Esophagus mucosa (tissue), 1 donor: ENCODE measurements at places on chromosomes 4 and X. TPM values are rescaled to one million over a fixed set of nuclear protein-coding genes. Genes with fewer than 3 reads are reported as not detected.

The CLNK gene
- total RNA-seq, result 0.08 TPM

The PRKG2 gene
- 1.3 TPM for total RNA-seq

The ABLIM2 gene
- 20.1 TPM for total RNA-seq

The BTK gene
- total RNA-seq, result 1.0 TPM

The NXT2 gene
- total RNA-seq, result 8.5 TPM

The AREG gene
- 21.0 TPM for total RNA-seq

The NAT8L gene
- total RNA-seq, result 0.04 TPM

GRCh38 chr4:11072463-11072862, 356.2 kb downstream of the HS3ST1 start:
- ATAC-seq, result no peak

DNA sequence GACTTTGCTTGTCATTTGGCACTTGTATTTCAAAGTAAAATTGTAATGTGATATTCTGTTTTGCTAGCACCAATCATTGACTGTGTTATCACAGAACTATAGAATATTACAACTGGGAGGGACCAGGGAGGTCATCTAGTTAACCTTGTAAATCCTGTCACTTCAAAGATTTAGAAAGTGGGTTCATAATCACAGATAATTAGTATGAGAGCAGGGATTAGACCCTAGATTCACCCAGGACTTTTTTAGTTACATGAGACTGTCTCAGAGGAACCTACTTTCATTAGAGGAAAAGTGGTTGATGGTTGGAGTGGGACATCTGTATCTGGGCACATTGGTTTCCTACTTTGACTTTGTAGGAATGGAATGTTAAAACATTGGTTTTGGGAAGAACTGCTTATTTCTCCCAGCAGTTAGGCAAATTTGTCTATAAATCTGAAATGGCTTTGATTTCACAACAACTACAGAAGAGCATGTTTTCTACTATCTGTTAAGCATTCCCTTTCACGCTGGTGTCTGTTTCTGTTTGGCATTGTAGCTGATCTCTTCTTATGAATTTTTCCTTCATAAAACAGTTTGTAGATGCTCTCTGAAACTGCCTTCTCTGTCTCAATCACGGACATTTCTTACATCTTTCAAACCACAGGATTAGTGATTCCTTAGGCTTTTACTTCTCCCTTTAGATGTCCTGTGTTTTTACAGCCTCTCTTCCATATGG, 144.1 kb downstream of the DIPK2B start:
- ATAC-seq, result no peak

GRCh38 chr4:81356621-81357020, 115.1 kb downstream of the RASGEF1B start:
- no peak for ATAC-seq

GRCh38 chr4:82140422-82140821, 233.4 kb downstream of the HNRNPD start:
- ATAC-seq, result no peak

DNA sequence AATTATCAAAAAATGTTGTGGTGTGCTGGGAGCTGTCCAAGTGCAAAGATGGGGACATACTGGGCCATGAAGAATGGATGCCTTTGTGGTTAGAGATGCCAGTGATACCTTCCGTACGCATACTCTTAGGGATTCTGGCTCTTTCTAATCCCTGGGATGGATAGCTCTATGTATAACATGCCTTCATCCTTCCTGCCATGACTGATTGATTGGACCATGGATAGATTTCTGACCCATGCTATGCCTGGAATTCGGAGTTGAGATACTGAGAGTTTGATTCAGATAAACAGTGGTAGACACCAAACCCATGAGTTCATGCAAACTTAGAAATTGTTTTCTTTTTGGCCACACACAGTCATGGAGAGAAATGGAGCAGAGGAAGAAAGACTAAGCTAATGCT, 147.2 kb upstream of the WDFY3 start:
- no peak for ATAC-seq

GRCh38 chr4:165101641-165102040, 11.0 kb downstream of the TMEM192 start:
- ATAC-seq, result no peak

DNA sequence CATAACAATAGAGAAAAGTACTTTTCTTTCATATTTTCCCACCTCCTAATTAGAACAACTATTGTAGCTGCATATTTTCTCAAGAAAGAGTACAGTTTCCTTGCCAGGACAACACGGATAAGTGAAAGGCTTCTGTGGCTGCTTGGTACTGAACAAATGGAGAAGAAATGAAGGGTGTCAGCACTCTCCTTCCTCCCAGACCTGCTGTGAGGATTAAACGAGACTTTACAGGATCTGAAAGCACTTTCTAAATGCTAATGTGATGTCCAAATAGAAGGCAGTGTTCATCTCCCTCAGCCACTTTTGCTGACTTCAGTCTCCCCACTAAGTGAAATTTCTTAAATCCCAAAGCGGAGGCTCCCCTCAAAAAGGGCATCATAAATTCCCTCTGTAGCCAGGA, 13.9 kb downstream of the NIPAL1 start:
- no peak for ATAC-seq

DNA sequence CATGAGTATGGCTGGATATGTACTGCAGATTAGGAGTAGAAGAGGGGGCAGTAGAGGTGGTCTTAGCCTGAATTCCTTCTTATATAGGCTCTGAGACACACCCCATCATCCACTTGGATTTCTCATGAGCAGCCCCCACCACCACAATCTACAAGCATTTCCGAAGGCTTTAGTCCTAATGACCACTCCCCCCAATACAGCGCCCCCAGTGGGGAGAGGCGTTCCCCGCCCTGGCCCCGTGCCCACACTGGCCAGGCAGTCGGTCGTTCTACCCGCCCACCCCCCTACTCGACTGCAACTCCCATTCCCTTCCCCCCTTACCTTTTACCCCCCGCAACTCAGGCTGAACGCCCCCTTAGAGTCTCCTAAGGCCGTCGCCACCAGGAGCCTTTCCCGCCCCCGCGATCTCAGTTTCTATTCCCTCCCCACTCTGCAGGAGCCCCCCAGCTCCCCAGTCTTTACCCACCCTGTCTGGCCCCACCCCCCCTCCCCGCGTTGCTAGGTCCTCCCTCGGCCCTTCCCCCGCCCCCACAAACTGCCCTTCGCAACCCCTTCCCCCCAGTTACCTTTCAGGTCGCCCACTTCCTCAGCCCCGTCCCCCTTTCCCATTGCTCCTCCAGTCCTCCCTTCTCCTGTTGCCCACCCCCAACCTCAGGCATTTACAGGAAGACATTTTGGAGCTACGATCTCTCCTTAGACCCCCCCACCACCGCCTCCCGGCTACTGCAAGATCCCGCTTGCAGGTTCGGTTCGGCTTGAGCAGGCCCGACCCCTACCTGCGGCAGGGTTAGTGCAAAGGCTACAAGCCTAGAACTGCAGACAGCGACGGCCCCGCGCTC, 468 bp downstream of the ZMYM3 start:
- no peak for ATAC-seq

DNA sequence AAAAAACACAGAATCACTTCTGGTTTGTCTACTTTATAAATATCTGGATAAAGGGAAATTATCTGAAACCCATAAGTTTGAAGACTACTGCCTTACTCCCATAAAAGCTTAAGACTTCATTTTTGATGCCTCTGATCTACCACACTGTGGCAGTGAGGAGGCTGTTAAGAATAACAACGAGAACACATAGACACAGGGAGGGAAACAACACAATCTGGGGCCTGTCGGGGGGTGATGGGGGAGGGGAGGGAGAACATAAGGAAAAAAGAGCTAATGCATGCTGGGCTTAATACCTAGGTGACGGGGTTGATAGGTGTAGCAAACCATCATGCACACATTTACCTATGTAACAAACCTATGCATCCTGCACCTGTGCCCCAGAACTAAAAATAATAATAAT, 573.7 kb downstream of the GBA3 start:
- ATAC-seq, result no peak

DNA sequence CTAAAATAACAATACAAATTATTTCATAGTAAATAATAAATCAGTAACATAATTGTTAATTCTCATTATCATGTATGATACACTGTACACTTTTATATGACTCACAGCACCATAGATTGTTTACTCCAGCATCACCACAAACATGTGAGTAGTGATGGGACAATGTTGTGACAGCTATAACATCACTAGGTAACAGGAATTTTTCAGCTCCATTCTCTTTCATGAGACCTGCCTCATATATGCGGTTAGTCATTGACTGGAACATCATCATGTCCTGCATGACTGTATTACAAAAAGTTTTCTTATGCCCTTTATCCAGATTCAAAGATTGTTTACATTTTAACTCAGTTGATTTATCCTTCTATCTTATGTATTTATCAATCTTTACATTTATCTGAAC, 1530.0 kb downstream of the PCDH18 start:
- ATAC-seq, result no peak

GRCh38 chr4:73743281-73743680, 2.9 kb downstream of the CXCL8 start:
- no peak for ATAC-seq

DNA sequence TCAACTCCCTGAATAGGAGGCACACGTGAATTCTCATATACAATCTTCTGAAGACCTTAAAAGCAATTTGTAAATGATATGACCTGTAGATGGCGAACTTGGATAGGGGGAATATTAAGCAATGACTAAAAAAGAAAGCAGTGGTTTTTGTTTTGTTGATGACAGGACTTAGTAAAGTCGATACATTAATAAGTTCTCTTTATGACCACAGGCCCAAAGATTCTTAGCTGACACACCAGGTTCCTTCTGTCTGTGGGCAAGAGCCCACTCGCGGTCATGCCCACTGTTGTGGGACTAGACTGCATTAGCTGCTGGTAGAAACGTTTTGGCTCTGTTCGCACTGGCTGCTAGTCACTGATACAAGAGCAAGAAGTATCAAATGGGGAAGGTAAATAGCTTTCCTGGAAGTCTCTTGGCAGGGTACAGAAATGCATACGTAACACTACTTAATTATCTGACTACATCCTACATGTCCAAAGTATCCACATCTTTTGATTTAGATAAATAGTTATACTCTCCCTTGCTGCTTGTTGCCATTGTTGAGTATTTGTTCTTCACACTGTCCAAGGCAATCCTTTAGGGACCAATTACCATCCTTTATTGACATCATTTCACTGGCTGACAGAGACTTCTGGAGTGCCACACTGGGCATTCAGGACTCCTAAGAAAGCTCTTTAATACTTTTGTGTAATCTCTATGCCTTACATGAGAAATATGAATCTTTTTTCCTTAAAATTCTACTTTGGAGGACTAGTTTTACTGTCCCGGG, 31.0 kb downstream of the ALPK1 start:
- peak; percentile 56 for ATAC-seq

- ATAC-seq, result no peak
Observed at GRCh38 chr4:159425737-159426305, 322.9 kb downstream of the RAPGEF2 start.

- peak; percentile 74 for ATAC-seq
Observed at GRCh38 chr4:67327245-67328017, 217.9 kb downstream of the CENPC start.

- ATAC-seq, result no peak
Observed at GRCh38 chrX:53684415-53685192, 1.9 kb downstream of the HUWE1 start.

- no peak for ATAC-seq
Observed at GRCh38 chr4:143202824-143203223, 18.1 kb downstream of the USP38 start.

DNA sequence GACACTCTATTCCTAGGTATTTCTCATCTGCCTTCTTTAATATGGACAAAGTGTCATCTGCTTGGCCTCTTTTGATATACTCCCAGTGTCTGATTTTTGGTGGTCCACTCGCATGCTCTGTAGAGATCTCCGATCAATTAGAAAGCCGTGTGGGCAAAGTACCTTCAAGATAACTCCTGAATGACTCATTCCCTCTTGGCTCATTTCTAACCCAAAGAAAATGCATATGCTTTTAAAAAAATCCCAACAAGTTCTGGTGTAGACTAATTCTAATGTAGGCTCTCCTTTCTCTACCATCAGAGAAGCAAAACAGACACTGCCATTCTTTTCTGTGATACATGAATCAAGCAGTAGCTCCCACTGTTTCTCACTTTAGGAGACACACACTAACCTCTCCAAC, 714.9 kb upstream of the ADGRL3 start:
- ATAC-seq, result no peak

DNA sequence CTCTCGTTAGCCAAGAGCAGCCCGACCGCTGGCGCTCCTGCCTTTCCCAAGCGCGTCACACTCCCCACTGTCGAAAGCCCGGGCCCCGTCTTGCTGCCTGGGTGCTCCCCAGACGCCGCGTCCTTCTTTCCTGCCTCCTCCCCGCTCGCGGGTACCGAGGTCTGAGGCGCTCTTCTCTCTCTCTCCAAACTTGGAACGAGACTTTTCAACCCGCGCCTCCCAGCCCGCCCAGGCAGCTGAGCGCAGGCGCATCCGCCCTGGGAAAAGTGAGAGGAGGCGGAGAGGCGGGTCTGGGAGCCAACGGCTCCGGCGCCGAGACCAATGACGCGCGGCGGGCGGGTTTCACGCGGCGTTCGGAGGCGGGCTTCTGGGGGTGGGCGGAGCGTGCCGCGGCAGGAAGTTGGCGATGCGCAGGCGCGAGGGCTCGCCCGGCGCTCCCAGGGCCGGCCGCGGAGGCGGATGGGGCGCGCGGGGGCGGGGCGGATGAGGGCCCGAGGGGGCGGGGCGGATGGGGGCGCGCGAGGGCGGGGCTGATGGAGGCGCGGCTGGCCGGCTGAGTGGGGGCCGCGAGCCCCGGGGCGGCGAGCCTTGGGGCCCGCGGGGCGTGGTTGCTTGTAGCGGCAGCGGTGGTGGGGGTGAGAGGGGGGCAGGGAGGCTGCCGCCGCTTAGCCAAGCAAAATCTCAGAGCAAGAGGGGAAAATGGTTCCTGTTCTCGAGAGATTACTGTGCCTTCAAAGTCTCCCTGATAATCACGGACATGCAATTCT, at the start of gene RBBP7:
Gene RBBP7 (minus strand): TSS at position 268 of the 767 bp plus-strand sequence. CDS start 309 bp downstream, outside the sequence.
- peak; percentile 96 for ATAC-seq
